ENCODE measurements at places on chromosomes 11 and 22.
A peak's percentile ranks its signal among the peaks of the same experiment; 100 is the strongest.

- no peak for DNase-seq
Measured at GRCh38 chr11:33178443-33179180, 17.3 kb upstream of the CSTF3 start.

- no peak for DNase-seq
Measured at GRCh38 chr22:48884324-48884723, 943.3 kb downstream of the BRD1 start.

DNA sequence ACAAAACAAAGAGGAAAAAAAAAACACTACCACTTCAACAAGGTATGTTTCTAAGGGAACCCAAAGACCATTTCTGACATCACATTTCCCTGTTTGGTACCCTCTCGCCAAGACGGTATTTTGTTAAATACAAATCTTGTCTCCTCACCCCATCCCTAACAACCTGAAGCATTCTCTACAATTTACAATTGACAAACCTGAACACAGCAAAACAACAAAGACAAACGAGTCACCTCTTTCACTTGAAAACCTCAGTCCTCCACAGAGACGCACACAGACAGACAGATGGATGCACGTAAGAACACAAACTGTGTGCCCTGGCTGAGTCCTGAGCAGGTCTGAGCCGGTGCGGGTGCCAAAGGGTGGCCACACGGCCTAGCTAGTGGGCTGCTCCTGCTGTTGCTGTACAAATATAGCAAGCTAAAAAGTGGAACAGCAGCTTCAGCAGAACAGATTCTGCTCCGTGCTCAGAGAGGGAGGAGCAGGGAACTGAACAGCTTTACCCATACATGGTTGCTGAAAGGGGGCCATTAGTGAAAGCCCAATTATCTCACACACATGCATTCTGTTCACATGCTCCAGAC is 28.5 kb downstream of the CELF1 start:
- DNase-seq = no peak

- DNase-seq = no peak
Measured at GRCh38 chr11:132158091-132158490, 787.7 kb downstream of the NTM start.

DNA sequence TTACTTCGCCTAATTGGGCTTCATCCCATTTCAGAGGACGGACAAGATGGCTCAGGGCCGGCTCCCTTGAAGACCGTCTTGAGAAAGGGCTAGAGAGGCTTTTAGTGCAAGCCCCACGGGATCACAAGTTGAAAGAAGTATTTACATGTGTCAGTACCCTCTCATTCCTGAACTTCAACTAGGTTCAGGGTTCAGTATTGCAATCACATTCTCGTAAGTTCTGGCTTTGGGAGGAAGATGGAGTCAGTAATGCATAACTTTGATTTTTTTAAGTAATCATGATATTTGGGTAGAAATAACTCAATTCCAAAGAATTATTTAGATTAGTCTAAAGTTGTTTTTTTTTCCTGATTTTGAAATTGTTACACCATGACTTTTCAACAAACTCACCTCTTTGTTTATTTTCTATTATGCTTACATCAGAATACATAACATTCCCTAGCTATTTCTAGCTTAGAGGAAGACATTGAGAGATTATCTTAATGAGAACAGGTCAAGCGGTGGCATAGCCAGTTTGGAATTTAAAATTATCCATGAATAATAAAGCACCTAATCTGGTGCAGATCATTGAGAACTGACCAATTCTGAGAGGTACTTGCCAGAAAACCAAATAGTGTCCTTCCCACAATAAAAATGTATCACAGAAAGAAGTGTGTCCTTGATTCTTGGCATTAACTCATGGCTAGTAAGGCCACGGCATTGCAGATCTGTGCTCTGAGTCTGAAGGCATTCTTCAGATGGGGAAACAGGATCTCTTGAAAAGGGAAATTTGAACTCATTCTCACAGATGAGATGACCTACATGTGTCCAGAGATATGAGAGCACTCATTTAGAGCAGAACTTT is 92.1 kb upstream of the BLID start:
- no peak for DNase-seq

- DNase-seq = no peak
Measured at GRCh38 chr22:45162531-45162930, 1.2 kb upstream of the NUP50 start.

- no peak for DNase-seq
Measured at GRCh38 chr11:6633422-6634408, 14.5 kb upstream of the TPP1 start.

DNA sequence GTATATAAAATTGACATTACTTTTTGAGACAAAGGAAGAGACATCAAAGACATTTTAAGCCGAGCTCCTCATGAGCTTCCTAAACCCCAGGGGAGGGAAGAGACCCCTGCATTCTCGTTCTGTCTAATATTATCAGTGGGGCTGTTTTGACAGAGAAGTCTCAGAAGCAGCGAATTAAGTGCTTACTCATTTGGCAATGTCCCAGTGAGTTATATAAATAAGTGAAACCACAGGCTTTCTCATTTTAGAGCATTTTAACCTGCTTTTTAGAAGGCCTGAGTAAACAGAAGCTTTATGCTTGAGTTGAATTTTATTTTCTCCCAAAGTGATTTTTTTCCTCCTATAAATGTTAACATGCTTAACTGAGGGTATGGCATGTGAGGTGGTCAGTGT is 23.2 kb upstream of the C1QTNF4 start:
- DNase-seq = no peak

GRCh38 chr11:61899146-61899841 is 7.9 kb upstream of the FADS3 start:
- DNase-seq = peak; percentile 97

GRCh38 chr11:54946424-54946823 is 239.8 kb downstream of the OR4A5 start:
- DNase-seq = no peak

GRCh38 chr11:32870676-32871075 is 21.9 kb upstream of the QSER1 start:
- DNase-seq = no peak

DNA sequence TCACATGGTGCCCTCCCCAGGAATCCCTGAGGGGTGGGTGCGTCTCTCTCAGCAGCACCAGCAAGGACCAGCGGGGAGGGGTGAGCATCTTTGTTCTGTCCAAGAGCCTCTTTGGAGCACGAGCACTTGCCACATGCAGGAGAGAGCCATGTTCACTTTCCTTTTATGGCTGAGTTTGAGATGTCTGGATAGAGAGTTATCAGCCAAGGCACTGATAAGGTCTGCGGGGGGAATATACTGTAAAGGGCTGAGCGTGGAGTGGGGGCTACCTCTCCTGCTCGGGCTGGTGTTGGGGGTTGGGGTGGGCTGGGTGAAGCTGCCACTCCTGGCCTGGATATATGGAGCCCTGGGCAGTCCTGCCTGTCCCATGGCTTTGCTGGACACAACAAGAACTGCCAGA is 34.9 kb upstream of the CCDC188 start:
- no peak for DNase-seq

DNA sequence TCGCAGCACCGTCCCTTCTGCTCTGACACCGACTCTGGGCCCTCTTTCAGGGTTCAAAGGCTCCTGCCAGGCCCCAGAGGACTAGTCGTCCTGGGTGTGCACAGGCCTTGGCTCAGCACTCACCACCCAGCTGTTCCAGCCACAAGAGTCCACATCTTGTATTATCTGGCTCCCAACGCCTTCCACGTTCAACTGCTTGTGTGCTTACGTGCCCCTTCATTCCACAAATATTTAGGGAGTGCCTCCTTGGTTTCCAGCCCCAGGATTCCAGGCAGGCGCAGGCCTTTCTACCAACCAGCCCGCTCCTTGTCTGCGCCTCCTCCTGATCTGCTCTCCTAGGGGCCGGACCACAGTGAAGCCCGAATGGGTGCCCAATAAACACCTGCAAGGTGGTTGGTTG is 70.9 kb downstream of the SCUBE1 start:
- DNase-seq = no peak

DNA sequence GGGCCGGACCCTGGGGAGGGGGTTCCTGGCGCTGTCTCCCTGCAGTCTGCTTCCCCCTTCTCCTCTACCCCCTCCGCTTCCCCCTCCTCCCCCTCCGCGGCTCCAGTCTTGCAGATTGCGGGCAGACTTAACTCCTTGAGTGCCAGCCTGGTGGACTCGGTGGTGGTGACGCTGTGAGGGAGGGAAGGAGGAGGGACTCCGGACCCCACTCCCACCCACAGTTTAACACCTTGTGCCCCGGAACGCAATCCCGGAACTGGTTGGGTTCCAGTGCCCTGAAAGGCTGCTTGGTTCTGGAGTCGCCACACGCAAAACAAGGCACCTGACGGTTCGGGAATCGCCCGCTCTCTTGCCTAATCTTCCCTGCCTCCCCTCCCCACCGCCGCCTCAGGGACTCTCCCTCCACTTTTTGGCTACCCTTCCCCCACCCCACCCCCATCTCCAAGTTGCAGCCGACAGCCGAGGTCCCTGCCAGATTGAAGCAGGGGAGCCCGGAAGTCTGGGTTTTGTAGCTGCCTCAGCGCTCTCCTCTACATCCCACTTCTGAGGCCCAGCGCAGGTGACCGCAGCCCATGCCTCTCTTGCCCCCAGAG is 3.9 kb upstream of the BCL9L start:
- DNase-seq = peak; percentile 88

- DNase-seq = no peak
Measured at GRCh38 chr11:46918083-46918787, at the start of gene LRP4. Gene LRP4 (minus strand): TSS chr11:46918550. CDS start chr11:46918379, 171 bp downstream.

GRCh38 chr11:17736579-17736893 is 2.0 kb downstream of the KCNC1 start:
- no peak for DNase-seq

DNA sequence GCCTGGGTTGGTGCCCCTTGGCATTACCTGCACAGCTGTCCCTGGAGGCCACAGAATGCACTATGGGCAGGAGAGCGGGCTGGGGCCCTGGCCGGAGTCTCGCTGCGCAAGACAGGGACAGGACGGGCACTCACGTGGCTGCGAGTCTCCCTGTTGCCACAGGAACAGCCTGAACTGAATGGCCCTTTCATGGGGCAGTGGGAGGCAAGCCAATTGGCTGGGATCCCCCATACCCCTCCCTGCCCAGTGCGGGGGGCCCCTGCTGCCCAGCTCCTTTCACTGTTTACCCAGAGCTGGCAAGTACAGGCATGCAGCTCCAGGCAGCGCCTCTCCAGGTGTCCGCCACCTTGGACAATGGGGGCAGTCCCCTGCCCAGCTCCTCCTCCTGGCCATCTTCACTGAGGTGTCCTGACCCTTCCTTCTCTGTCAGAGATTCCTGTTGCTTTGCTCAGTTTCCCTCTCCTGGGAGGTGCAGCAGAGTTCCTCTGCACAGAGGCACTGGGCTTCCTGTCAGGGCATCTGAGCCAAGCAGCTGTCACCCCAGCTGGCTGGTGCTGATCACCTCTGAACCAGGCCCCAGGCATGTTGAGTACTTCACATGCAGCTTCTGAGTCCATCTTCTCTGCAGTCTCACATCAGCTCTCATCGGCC is 5.2 kb downstream of the USP2 start:
- peak; percentile 82 for DNase-seq

DNA sequence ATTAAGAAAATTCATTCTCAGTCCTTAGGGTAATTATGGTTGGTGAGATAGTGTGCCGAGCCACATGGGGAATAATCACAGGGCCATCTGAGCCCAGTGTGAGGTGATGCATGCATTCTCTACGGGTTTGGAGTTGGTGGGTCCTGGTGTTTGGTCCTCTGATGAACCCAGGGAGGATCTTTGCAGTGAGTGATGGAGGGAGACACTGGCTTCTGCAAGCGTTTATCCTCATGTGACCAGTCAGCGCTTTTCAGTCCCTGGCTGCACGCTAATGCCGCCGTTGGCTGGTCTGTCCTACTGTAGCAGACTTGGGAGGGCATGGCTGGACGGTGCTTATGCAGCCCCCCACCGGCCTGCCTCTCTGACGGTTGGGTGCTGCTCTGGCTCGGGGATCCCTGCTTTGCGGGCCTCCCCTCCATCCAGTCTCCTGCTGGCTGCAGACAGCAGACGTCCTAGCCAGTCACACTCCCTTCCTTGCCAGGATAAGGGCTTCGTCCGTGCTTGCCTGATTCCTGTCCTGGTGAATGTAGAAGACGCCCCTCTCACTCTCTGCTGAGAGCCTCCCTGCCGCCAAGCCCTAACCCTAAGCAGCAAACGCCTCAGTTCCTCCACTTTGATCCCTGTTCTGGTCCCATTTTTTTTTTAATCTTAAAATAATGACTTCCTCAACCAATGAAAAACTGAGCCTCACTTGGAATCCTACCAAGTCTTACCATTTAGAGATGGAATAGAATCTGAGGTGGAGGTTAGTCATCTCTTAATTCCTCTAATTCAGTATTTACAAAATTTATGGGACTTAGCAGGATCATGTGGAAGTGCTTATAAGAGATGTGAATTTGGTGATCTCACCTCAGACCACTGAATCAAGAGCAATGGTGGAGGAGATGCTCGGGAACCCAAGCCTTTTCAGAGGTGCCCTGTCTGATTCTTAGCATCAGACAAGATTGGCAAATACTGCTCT is 143.7 kb upstream of the SORL1-AS1 start:
- no peak for DNase-seq

DNA sequence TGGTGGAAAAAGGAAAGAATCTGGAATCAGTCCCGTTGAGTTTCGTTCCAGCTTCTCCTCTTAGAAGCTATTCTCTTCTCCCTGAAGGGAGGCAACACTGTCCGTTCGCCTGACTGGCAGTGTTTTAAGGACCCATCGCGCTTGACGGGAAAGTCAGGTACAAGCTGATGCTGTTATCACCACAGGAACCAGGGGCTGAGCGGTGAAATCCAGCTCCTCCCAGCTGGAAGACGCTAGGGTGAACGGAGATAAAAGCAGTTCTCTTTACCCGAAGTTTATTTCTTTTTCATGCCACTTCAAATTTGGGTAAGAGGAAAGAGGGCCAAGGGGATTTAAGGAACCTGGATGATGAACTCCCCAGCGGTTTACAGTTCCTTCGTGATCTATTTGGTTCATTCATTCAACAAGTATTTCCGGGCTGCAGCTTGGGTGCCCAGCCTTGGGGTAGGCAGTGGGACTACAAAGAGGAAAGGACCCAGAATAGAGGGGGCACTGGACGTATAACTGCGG is 551 bp upstream of the DEUP1 start:
- no peak for DNase-seq

- DNase-seq = no peak
Measured at GRCh38 chr11:37110385-37110784, 512.3 kb upstream of the RAG2 start.

- DNase-seq = no peak
Measured at GRCh38 chr22:36369922-36370791, 17.6 kb downstream of the MYH9 start.

DNA sequence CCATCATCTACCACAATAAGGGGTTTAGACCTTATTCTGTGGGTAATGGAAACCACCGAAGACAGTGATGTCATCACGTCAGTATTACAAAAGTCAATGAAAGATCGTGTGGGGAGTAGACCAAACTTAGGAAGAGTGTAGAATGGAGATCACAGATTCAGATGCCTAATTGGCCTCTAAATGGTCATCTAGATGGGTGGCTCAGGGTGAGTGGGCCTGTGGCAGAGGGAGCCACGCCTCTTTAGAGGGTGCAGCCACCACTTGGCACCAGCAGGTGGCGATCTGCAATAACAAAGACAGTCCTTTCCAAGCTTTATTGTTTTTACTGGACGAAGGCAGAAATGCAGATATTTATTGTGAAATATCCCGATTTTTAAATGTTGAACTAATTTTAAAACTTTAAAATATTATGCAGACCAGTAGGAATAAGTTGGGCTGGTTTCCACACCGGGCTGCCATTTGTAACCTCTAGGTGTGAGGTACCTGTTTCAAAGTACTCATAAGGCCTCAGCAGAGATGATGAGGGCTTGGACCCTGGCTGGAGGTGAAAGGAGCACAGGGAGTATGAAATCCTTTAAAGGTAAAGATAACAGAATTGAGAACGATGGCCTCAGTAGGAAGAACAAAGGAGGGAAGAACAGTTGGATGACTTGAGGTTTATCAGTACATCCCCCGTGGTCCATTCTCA is 222.0 kb downstream of the DBX1 start:
- DNase-seq = no peak
